Left renal pelvis (tissue), 4 donors: ENCODE measurements at places on chromosomes 7 and 10.

DNA sequence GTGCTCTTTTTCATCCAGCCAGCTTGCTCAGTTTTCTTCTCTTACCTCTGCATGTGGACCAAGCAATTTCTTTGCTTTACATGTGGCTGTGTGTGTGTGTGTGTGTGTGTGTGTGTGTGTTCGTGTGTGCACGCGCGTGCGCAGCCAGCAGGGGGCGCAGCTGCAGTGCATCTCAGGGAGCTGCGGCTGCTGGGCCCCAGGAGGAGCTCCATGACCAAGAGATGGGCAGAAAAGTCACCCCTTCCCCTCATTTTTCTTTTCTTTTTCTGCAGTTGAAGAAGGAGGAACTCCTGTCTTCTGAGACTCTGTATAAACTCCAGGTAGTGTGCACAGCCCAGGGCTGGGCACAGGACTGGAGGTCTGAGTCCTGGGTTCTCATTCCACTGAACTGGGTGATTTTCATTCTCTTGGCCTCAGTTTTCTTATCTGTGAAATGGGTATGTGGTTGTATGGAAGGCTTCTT, 41.8 kb downstream of the BLNK start:
- DNase-seq, result peak; percentile 60

- DNase-seq, result no peak
Measured at GRCh38 chr7:99693427-99694200, 13.8 kb upstream of the CYP3A5 start.

DNA sequence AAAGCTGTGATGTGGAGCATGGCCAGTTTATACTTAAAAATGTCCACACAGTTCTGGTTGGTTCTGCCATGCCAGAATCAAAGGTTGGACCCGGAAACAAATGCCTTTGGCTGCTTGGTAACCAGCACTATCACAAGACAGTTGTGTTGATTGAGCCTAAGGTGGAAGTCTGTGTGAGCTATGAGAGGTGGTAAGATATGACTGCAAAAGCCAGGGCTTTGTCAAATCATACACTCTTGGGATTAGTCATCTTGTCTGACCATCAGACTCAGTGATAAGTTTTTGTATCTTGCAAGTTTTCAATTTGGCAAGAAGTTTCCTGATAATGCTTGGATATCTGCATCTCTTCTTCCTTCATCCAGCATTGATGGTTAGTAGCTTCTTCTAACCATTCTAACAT, 35.5 kb downstream of the GPR141 start:
- DNase-seq, result no peak

DNA sequence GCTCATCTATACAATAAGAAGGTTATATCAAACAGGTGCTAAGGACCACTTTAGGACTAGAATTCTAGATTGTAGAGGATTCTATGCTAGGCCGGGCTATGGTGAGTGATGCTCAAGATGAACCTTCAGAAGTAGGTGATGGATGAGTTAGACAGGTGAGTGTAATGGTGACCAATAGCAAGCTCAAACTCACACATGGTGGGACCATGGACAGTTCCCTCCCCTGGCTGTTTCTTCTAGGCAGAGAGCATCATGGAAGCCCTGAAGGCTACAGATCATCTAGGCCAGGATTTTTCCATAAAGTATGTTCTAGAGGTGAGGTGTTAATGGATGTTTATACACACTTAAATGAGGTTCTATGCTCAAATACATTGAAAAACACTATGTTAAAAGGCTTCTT, 162.2 kb upstream of the WDR11 start:
- DNase-seq, result no peak

GRCh38 chr7:6221340-6222319, 50.8 kb downstream of the CYTH3 start:
- DNase-seq, result no peak

DNA sequence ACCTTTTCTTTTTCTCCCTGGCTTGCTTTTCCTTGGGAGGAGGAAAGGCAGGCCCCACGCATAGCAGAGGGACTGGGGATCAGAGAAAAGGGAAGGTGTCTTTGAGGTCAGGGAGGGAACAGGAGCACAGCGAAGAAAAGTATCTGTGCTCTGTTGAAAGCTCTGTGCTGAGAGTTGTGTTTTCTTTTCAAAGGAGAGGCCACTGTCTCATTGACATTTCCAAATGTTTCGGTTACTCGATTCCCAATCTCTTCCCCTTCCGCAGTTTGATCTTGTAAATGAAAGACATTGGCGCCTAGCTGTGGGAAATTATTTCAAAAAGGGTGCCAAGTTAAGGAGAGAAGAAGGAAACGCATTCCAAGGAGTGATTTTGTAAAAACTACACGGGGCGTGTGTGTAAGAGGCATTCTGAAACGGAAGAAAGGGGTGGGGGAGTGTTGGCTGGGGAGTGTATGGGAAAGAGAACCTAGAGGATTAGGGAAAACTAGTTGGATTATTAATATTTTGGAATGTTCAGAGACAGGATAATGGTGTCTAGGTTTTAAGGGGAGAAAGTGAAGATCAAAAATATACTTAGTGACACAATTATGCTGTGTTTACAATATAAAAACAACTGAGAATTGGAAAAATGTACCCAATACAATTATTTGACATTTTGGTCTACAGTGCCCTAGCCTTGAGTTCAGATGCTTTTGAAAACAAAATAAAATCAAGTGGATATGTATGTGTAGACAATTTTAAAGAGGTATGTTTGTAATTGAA, 708 bp downstream of the KLHDC10 start:
- no peak for DNase-seq
